Right lung (tissue), 10 donors: ENCODE measurements at places on chromosomes 7 and 10. TPM values are rescaled to one million over a fixed set of nuclear protein-coding genes. Genes with fewer than 3 reads are reported as not detected.

AMPH gene
- 11.4 TPM for polyA plus RNA-seq

ZNF32 gene
- 61.4 TPM for polyA plus RNA-seq

LRRTM3 gene
- 3.9 TPM for polyA plus RNA-seq

GRM8 gene
- 0.55 TPM for polyA plus RNA-seq

GRCh38 chr7:5596046-5596895, 172.6 kb upstream of the TNRC18 start:
- DNase-seq = peak; percentile 81

GRCh38 chr7:1476859-1477258, 17.6 kb upstream of the MICALL2 start:
- DNase-seq = no peak

- DNase-seq = peak; percentile 8
Observed at GRCh38 chr7:50962962-50963374, 180.3 kb upstream of the GRB10 start.

GRCh38 chr7:55420530-55420929, 55.4 kb downstream of the LANCL2 start:
- DNase-seq = no peak

- no peak for DNase-seq
Observed at GRCh38 chr10:105585753-105586152, 944.7 kb downstream of the SORCS3 start.

GRCh38 chr10:70115948-70116682, 16.5 kb downstream of the AIFM2 start:
- DNase-seq = no peak

GRCh38 chr10:47380341-47381102, 3.6 kb downstream of the ZNF488 start:
- no peak for DNase-seq

GRCh38 chr7:106812027-106812643, 52.9 kb upstream of the PIK3CG start:
- no peak for DNase-seq

- no peak for DNase-seq
Observed at GRCh38 chr10:64091897-64092296, 570.7 kb downstream of the REEP3 start.

DNA sequence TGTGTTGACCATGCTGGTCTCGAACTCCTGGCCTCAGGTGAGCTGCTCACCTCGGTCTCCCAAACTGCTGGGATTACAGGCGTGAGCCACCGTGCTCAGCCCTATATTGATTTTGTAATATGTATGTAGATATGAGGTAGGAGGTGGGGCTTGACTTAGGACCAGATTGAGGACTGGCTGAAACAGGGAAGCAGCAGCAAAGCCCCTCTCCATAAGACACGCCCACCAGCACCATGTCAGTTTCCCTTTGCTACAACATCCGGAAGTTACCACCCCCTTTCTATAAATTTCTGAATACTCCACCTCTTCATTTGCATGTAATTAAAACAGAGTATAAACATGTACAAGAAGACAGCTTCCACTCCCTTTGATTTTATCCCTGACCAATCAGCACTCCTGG, 47.9 kb upstream of the MYL10 start:
- DNase-seq = no peak
